ENCODE measurements at places on chromosomes 1 and 21. TPM values are rescaled to one million over a fixed set of nuclear protein-coding genes. Genes with fewer than 3 reads are reported as not detected.

The S100A8 gene
- total RNA-seq: not detected

The C1orf226 gene
- not detected for total RNA-seq

DNA sequence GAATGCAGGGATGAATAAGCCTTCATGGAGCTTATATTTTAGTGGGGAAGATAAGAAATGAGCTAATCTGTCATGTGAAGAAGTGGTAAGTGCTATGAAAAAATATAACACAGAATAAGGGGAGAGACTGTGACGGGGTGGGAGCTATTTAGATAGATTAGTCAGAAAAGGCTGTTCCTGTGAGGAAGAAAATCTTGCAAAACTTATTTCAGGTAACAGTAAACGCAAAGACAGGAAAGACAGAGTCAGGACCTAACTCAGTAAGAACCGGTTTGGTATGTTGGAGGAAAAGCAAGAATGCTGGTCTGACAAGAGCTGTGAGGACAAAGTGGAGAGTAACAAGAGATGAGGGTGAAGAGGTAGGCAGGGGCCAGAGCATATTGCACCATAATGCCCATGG is 22.0 kb downstream of the GNAI3 start:
- no peak overlapping the region for H3K27ac ChIP-seq
- H3K27me3 ChIP-seq: no peaks in the 10 kb centered on the region
- H3K4me3 ChIP-seq: no peak overlapping the region
- DNase-seq: no peak

The CYP4A11 gene
- total RNA-seq: not detected

The EDN2 gene
- total RNA-seq: not detected

DNA sequence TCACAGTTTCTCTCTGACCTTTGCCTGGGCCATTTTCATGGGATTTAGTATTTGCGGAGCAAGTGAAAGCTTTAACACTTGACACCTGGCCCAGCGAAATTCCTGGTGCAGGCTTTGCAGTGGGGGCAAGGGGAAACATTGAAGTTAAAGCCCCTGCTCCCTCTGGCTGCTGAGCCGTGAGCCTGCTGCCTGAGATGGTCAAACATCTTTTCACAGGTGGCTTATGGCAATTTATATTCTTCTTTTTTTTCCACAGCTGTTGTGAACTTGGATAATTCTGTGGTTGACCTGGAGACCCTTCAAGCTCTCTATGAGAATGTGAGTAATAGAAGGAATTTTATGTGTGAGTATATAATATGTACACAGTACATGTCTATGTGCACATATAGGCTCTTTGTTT is 202.9 kb downstream of the FMN2 start:
- H3K27me3 ChIP-seq: no peaks in the 10 kb centered on the region
- no peaks in the 10 kb centered on the region for H3K4me1 ChIP-seq
- no peaks in the 10 kb centered on the region for H3K36me3 ChIP-seq
- DNase-seq: no peak
- no peak overlapping the region for H3K4me3 ChIP-seq
